ENCODE measurements at places on chromosomes 2 and 18. TPM values are rescaled to one million over a fixed set of nuclear protein-coding genes. Genes with fewer than 3 reads are reported as not detected.

The SNORC gene
- 2.5 TPM for total RNA-seq

The SLC5A6 gene
- total RNA-seq, result 21.3 TPM

The CHRND gene
- total RNA-seq, result not detected

The RAX gene
- not detected for total RNA-seq

The MEP1B gene
- not detected for total RNA-seq

The DRC1 gene
- total RNA-seq, result not detected

The LRP2 gene
- 0.09 TPM for total RNA-seq

The TUBA3D gene
- total RNA-seq, result not detected

GRCh38 chr18:25144820-25145219 is 207.1 kb downstream of the ZNF521 start:
- H3K4me3 ChIP-seq, result no peak overlapping the region
- no peaks in the 10 kb centered on the region for H3K36me3 ChIP-seq
- H3K27me3 ChIP-seq, result no peaks in the 10 kb centered on the region
- H3K27ac ChIP-seq, result no peak overlapping the region
- DNase-seq, result no peak

- DNase-seq, result no peak
- no peak overlapping the region for H3K4me3 ChIP-seq
- H3K27me3 ChIP-seq, result no peaks in the 10 kb centered on the region
- no peaks in the 10 kb centered on the region for H3K4me1 ChIP-seq
- no peak overlapping the region for H3K27ac ChIP-seq
- H3K36me3 ChIP-seq, result peaks cover 6% of the 10 kb centered on the region
Measured at GRCh38 chr18:35242426-35242825, 1.6 kb downstream of the ZNF397 start.

DNA sequence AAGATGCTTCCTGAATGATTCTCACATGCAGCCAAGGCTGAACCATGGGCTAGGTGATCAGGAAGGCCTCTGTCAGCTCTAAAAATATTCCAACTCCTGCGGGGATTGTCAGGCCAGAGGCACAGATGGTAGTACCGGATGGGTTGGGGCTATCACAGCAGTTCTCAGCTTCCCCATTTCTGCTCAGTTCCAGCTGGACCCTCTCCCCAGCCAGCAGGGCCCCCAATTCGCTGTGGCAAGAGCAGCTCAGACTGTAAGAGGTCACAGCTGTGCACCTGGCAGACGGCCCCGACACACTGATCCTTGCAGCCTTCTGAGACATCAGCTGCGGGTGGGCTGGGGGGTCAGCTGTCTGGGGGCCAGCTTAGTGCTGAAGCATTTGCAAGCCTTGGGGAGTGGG is 43.6 kb upstream of the TCF7L1 start:
- H3K36me3 ChIP-seq, result no peaks in the 10 kb centered on the region
- no peak for DNase-seq
- no peak overlapping the region for H3K27ac ChIP-seq

DNA sequence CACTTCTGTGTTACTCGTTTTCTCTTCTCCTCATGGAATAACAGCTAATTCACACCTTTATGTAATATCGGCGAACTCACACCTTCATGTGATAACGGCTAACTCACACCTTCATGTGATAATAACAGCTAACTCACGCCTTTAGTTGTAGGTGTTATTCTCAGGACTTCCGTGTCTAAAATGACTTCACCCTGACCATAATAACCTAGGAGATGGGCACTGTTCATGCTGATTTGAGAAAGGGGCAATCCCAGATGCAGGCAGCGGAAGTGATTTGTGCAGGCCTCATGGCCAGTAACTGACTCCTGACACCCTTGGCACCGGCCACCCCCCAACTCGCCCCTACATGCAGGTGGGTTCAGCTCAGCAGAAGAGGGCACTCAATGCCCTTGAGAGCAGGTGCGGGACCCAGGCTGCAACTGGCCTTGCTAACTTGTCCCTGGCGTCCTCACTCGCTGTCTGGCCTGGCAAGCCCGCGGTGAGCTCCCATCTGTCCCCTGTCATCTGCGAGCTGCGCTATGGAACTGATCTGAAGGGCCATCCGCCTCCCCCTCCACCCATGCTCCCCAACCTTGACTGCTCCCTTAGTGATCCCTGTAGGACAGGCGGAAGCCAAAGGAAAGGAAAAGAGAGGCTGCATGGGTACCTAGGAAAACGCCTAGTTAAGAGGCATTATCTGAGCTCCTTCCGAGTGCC is 42.6 kb upstream of the MTCL1 start:
- no peak overlapping the region for H3K4me3 ChIP-seq
- no peaks in the 10 kb centered on the region for H3K27me3 ChIP-seq
- H3K4me1 ChIP-seq, result no peaks in the 10 kb centered on the region
- H3K27ac ChIP-seq, result no peak overlapping the region
- H3K36me3 ChIP-seq, result no peaks in the 10 kb centered on the region

GRCh38 chr2:8636041-8636491 is 45.8 kb upstream of the ID2 start:
- no peak overlapping the region for H3K27ac ChIP-seq
- no peaks in the 10 kb centered on the region for H3K4me1 ChIP-seq
- no peak overlapping the region for H3K4me3 ChIP-seq
- H3K27me3 ChIP-seq, result no peaks in the 10 kb centered on the region
- H3K36me3 ChIP-seq, result no peaks in the 10 kb centered on the region

- no peaks in the 10 kb centered on the region for H3K27me3 ChIP-seq
- no peak overlapping the region for H3K4me3 ChIP-seq
- DNase-seq, result no peak
- H3K36me3 ChIP-seq, result no peaks in the 10 kb centered on the region
- H3K4me1 ChIP-seq, result peaks cover 2% of the 10 kb centered on the region
Measured at GRCh38 chr2:54476852-54477251, 20.7 kb downstream of the SPTBN1 start.

- H3K36me3 ChIP-seq, result no peaks in the 10 kb centered on the region
- no peaks in the 10 kb centered on the region for H3K27me3 ChIP-seq
- H3K4me1 ChIP-seq, result peaks cover 3% of the 10 kb centered on the region
- no peak for DNase-seq
- no peak overlapping the region for H3K27ac ChIP-seq
Measured at GRCh38 chr2:62036761-62037250, 131.3 kb downstream of the COMMD1 start.

DNA sequence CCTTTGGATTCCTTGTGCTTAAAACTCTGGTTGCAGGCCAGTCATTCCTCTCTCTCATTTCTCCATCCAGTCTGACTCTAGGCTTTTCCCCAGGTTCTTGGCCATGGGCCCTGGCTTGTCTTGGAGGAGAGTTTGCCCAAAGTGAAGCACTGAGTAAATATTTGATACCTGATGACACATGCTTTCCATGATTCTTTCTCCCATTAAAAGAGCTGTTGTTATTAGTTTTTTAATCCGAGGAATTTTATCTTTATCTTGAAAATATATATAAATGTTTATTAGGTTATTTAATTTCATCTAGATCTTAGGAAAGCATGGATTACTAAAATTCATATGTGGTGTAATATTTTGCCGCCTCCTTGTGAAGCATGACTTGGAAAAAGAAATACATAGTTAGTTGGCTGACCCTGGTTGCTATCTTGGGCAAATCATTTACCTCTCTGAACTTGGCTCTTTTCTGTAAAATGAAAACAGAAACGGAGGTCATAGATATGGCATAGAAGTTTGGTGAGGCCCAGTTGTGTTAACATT is 650.1 kb downstream of the SLC4A3 start:
- no peaks in the 10 kb centered on the region for H3K36me3 ChIP-seq
- no peak overlapping the region for H3K27ac ChIP-seq
- no peak overlapping the region for H3K4me3 ChIP-seq
- H3K27me3 ChIP-seq, result no peaks in the 10 kb centered on the region
- DNase-seq, result peak; percentile 84

GRCh38 chr2:44495544-44495943 is 133.8 kb downstream of the CAMKMT start:
- H3K4me1 ChIP-seq, result no peaks in the 10 kb centered on the region
- no peak overlapping the region for H3K4me3 ChIP-seq
- DNase-seq, result no peak
- H3K27ac ChIP-seq, result no peak overlapping the region

GRCh38 chr2:227796045-227796711 is 17.5 kb upstream of the CCL20 start:
- H3K4me3 ChIP-seq, result no peak overlapping the region
- no peak for DNase-seq
- H3K27me3 ChIP-seq, result no peaks in the 10 kb centered on the region
- H3K4me1 ChIP-seq, result no peaks in the 10 kb centered on the region
- H3K36me3 ChIP-seq, result no peaks in the 10 kb centered on the region

GRCh38 chr18:49638209-49638785 is 76.4 kb downstream of the LIPG start:
- H3K27me3 ChIP-seq, result no peaks in the 10 kb centered on the region
- no peaks in the 10 kb centered on the region for H3K4me1 ChIP-seq
- no peak overlapping the region for H3K27ac ChIP-seq
- no peak for DNase-seq

- no peak overlapping the region for H3K27ac ChIP-seq
- DNase-seq, result no peak
- H3K4me1 ChIP-seq, result no peaks in the 10 kb centered on the region
- no peaks in the 10 kb centered on the region for H3K36me3 ChIP-seq
Measured at GRCh38 chr18:54217624-54218023, 6.8 kb downstream of the MBD2 start.

GRCh38 chr2:232525791-232526371 is at the start of gene CHRND:
CHRND (plus strand) TSS chr2:232526160; CDS start chr2:232526216, 56 bp downstream.
- no peak within 1 kb of the TSS for H3K27ac ChIP-seq
- H3K27me3 ChIP-seq, result no peaks in the 10 kb centered on the region
- H3K4me3 ChIP-seq, result no peak within 1 kb of the TSS

DNA sequence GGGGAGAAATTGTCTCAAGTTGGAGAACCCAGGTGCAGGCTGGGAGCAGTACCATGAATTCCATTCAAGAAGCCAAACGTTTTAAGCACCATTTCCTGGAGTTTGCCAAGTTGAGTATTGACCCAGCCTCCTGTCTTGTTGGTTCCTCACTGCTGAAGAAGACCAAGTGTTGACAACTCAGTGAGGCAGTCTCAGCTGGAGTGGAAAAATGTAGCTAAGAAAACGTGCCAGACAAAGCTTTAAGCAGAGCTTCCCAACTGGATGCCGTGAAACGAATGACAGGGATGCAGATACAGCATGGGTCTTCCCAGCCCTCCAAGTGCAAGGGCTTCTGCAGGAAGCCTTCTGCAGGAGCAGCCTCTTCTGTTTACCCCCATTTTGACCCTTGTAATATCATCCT is 778 bp upstream of the INPP1 start:
- no peak overlapping the region for H3K4me3 ChIP-seq
- no peaks in the 10 kb centered on the region for H3K27me3 ChIP-seq
- H3K36me3 ChIP-seq, result no peaks in the 10 kb centered on the region

- H3K36me3 ChIP-seq, result no peaks in the 10 kb centered on the region
- H3K27me3 ChIP-seq, result no peaks in the 10 kb centered on the region
- H3K27ac ChIP-seq, result no peak overlapping the region
- H3K4me1 ChIP-seq, result no peaks in the 10 kb centered on the region
- no peak overlapping the region for H3K4me3 ChIP-seq
Measured at GRCh38 chr2:193502363-193503035, 1307.8 kb upstream of the TMEFF2 start.

- no peaks in the 10 kb centered on the region for H3K27me3 ChIP-seq
- no peak overlapping the region for H3K27ac ChIP-seq
- no peak overlapping the region for H3K4me3 ChIP-seq
Measured at GRCh38 chr2:59804732-59805131, 748.7 kb downstream of the BCL11A start.

DNA sequence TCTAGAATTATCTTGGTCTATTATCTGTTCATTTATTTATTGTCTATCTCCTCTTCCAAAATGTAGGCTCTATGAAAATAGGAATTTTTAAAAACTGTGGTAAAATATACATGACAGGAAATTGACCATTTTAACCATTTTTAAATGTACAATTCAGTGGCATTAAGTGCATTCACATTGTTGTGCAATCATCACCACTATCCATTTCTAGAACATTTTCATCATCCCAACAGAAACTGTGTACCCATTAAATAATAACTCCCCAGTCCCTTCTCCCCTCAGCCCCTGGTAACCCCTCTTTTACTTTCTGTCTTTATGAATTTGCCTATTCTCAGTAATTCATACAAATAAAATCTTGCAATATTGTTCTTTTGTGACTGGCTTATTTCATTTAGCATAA is 71.1 kb upstream of the LCLAT1 start:
- no peaks in the 10 kb centered on the region for H3K36me3 ChIP-seq
- no peaks in the 10 kb centered on the region for H3K4me1 ChIP-seq
- no peaks in the 10 kb centered on the region for H3K27me3 ChIP-seq

DNA sequence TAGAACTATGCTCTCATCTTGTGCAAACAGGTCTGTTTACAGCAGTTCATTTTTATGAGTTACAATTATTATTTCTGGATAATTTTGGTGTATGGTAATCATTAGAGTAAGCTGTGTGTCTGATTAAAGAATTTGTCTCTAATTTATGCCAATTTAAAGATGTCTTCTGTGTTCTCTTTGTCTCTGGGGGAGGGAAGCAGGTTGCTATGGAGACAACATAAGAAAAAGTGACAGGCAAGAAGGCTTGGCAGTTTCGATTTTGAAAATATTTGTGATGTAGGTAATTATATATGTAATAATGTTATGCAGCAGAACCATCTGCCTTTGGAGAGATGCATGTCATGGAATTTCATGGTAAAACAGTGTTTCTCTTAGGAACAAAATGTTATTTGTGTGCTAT is 78.2 kb downstream of the SH3RF3 start:
- H3K27me3 ChIP-seq, result no peaks in the 10 kb centered on the region
- no peak overlapping the region for H3K27ac ChIP-seq
- no peak overlapping the region for H3K4me3 ChIP-seq
- no peak for DNase-seq

GRCh38 chr18:2197946-2198345 is 373.4 kb downstream of the METTL4 start:
- no peaks in the 10 kb centered on the region for H3K4me1 ChIP-seq
- DNase-seq, result no peak
- no peaks in the 10 kb centered on the region for H3K36me3 ChIP-seq
- no peak overlapping the region for H3K27ac ChIP-seq
- H3K27me3 ChIP-seq, result no peaks in the 10 kb centered on the region
- no peak overlapping the region for H3K4me3 ChIP-seq

GRCh38 chr2:67268797-67269196 is 128.3 kb upstream of the ETAA1 start:
- no peak overlapping the region for H3K27ac ChIP-seq
- DNase-seq, result no peak
- no peak overlapping the region for H3K4me3 ChIP-seq
- H3K36me3 ChIP-seq, result no peaks in the 10 kb centered on the region

DNA sequence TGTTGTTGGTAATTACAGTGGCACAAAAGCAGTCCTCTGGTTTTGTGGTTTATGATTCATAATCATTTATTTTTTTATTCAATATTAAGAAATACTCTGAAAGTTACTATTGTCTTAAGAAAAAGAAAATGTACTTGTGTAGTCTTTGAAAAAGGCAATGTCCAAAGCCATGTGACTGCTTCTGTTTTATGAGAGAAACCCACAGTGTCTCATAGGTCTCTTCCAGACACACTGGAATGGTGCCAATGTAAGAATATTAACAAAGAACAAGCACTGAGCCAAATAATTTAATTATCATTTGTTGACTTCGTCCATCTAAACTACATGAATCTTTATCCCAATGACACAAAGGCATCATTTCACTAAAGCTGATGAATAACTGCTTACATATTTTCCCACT is 62.5 kb downstream of the RPRM start:
- no peak overlapping the region for H3K4me3 ChIP-seq
- H3K4me1 ChIP-seq, result no peaks in the 10 kb centered on the region
- H3K36me3 ChIP-seq, result no peaks in the 10 kb centered on the region
- DNase-seq, result no peak

GRCh38 chr2:126429103-126429502 is 226.9 kb upstream of the GYPC start:
- no peak overlapping the region for H3K27ac ChIP-seq
- no peaks in the 10 kb centered on the region for H3K36me3 ChIP-seq
- H3K4me3 ChIP-seq, result no peak overlapping the region
- no peak for DNase-seq

GRCh38 chr2:107020392-107020791 is 134.4 kb upstream of the ST6GAL2 start:
- H3K27ac ChIP-seq, result no peak overlapping the region
- no peaks in the 10 kb centered on the region for H3K36me3 ChIP-seq
- H3K4me1 ChIP-seq, result no peaks in the 10 kb centered on the region
- no peak for DNase-seq
- no peak overlapping the region for H3K4me3 ChIP-seq
- no peaks in the 10 kb centered on the region for H3K27me3 ChIP-seq

Measured in aorta (tissue), 5 donors.